Stimulated activated CD4-positive, alpha-beta T cell treated with anti-CD3 and anti-CD28 coated beads, TNF-alpha, amount 100 ng/mL, for 24 hours (primary cell): ENCODE measurements at places on chromosomes 5 and 9.

GRCh38 chr9:30758726-30759446 is 1625.6 kb upstream of the ACO1 start:
- DNase-seq: no peak

GRCh38 chr9:36064448-36065037 is 27.8 kb downstream of the RECK start:
- no peak for DNase-seq

DNA sequence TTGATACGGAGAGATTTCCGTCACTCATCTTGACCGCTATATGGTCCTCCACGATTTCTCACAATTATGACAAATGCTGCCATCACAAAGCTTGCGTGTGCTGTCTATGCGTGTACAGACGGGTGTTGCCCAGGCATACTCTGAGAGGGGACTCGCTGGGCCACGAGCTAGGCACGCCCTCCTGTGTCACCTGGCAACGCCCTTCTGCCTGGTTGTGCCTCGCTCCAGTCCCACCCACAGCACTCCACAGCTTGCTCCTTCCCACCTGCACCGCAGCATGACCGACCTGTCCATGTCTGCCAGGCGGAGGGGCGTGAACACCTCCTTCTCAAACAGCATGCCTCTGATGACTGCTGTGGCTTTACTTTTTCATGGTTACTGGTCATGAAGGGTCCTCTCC is 55.6 kb downstream of the CAMSAP1 start:
- DNase-seq: no peak

DNA sequence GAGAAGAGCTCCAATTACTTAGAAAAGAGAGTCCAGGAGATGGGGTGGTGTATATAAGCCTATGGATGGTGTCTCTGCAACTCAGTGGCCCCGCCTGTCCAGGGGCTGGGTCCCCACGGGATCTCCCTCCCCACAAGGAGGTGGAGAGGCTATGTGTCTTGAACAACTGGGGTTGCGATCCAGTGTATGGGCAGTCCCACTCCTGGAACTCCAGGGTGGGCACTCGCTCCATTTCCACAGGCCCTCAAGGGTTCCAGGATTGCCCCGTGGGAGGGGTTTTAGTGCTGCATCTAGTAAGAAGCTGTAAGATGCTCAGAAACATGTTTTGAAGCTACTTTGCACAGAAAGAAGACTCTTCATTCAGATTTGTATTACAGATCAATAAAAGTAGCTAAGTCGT is 558 bp upstream of the SMAD5 start:
- no peak for DNase-seq

- DNase-seq: no peak
Observed at GRCh38 chr5:99349787-99350186, 421.0 kb upstream of the CHD1 start.

GRCh38 chr5:67195406-67196275 is 958 bp downstream of the CD180 start:
- no peak for DNase-seq

DNA sequence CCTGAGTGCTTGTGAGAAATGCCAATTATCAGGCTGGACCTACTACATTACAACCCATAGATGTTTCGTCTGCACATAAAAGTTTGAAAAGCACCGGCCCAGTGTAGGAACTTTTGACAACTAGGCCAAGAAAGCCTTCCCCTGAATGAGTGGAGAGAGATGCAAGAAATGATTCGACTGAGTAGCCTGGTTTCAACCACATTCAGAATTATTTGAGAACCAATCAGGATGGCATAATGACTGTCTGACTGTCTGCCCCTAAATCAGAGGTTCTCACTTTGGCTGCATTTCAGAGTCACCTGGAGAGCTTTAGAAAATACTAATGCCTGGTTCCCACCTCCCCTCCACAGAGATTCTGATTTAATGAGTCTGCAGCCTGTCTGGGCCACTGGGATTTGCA is 61.1 kb downstream of the FRMD3 start:
- DNase-seq: no peak

GRCh38 chr5:107329850-107330249 is 340.9 kb downstream of the EFNA5 start:
- DNase-seq: no peak

GRCh38 chr5:154133591-154133990 is 56.9 kb upstream of the GALNT10 start:
- no peak for DNase-seq

- DNase-seq: no peak
Observed at GRCh38 chr5:7925961-7926695, 57.2 kb downstream of the MTRR start.

GRCh38 chr9:93003552-93004407 is 54.7 kb upstream of the SUSD3 start:
- DNase-seq: peak; percentile 49

- no peak for DNase-seq
Observed at GRCh38 chr5:36878392-36879082, 2.0 kb downstream of the NIPBL start.

GRCh38 chr9:4362281-4362680 is 62.4 kb upstream of the GLIS3 start:
- no peak for DNase-seq

DNA sequence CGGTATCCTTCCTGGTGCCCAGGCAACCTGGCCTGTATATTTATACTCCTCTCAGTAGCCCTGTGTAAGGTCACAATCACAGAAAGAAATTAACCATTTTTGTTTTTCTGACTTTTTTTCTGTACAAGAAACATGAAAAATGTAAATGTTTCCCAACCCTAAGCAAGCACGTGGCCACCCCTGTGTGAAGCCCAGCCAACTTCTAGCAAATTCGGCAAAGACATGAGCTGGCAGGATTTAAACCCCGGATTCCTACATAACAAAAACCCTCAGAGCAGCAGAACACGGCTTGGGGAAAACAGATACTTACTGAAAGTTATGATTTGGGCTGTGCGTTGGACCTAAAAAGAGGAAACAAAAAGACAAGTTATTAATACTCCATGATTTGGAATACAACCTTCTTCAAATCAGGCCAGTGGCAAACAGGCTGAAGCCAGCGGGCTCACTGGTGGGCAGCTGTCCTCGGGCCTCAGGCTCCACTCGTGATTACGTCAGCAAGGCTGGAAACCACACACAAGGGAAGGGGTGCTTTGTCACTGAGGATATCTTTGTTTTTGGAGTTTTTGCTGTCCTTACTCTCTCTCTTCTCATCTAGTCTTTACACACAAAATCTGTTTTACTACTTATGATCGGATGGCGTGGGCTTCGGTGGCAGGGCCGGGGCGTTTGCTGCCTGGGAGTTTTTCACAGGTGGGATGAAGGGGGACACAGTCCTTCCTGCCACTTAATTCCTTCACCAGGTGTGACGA is 194.1 kb downstream of the ROR2 start:
- no peak for DNase-seq

- no peak for DNase-seq
Observed at GRCh38 chr9:3398232-3398648, 127.6 kb downstream of the RFX3 start.
